ENCODE measurements at places on chromosomes 2 and 18.

GRCh38 chr2:2639251-2640139 is 308.4 kb upstream of the MYT1L start:
- no peak for DNase-seq

- no peak for DNase-seq
These were observed 115.2 kb upstream of the REV1 start for GRCh38 chr2:99605036-99605435.

DNA sequence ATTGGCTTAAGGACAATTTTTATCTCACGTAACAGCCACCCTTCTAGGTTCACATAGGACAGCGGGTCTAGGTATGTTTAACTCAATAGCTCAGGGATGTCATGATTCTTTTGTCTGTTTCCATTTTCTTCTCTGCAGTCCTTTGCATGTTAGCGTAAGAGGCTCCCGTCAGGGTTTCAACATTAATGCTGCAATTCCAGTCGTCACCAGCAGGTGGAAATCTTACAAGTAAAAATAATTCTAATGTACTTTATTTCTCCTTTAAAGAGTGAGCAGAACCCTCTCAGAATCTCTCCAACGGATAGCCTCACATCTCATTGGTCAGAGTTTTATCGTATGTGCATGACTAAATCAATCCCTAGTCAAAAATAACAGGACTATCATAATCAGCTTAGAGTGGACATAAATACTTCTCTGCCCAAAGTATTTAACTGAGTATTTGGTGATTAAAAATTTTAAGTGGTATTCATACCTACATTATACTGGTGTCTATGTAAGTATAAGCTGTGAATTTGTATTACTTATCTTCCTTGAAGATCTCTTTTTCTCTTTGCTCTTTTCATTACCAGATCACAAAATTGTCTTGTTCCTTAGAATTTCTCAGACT is 487.2 kb upstream of the GCFC2 start:
- peak; percentile 68 for DNase-seq

- no peak for DNase-seq
These were observed 14.0 kb downstream of the TWIST2 start for GRCh38 chr2:238861766-238862315.

DNA sequence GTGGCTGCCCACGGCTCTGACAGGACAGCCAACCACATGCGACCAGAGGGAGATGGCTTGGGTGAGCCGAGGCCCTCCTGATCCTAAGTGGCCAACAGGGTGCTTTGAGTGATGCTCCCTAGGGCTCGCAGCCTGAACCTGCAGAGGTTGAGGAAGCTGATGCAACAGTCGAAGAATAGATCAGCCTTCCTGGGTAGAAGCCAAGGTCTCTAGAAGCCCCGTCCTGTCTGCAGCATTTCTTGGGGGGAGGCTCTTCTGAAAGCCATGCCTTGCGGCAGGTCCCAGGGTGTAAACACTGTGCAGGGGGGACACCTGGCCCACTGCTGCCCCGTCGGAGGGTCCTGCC is 136.4 kb downstream of the HDAC4 start:
- DNase-seq: no peak

- no peak for DNase-seq
These were observed 9.6 kb downstream of the KCNJ3 start for GRCh38 chr2:154707994-154708575.

DNA sequence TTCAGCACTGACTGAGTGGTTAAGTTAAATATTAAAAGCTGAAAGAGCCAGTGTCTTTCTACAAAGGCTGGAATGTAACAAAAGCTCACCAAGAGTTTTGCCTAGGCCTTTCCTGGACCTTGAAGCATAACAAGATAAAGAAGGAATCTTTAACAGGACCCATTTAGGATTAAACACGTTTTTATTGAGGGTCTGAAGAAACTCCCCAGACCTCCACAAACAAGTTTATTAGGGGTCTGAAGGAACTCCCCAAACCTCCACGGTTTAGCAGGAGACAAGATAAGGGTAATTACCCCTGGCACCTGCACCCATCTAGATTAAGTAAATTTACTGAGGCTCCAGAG is 104.0 kb downstream of the ACAA2 start:
- no peak for DNase-seq

Measured in NCI-H526 treated with DMSO at 0.1 percent for 48 hours (cell line).